Esophagus squamous epithelium (tissue), 5 donors: ENCODE measurements at places on chromosomes 2 and 18. TPM values are rescaled to one million over a fixed set of nuclear protein-coding genes. Genes with fewer than 3 reads are reported as not detected.
A peak's percentile ranks its signal among the peaks of the same experiment; 100 is the strongest.

GRCh38 chr2:182144776-182145165 is 159.1 kb downstream of the PPP1R1C start:
- no peak overlapping the region for H3K4me3 ChIP-seq
- no peak for DNase-seq
- H3K4me1 ChIP-seq: no peaks in the 10 kb centered on the region
- no peaks in the 10 kb centered on the region for H3K27me3 ChIP-seq
- H3K36me3 ChIP-seq: no peaks in the 10 kb centered on the region

- no peak overlapping the region for H3K4me3 ChIP-seq
- H3K4me1 ChIP-seq: no peaks in the 10 kb centered on the region
- H3K36me3 ChIP-seq: no peaks in the 10 kb centered on the region
- H3K27ac ChIP-seq: no peak overlapping the region
Measured at GRCh38 chr2:181440919-181441318, 16.3 kb upstream of the ITGA4 start.

DNA sequence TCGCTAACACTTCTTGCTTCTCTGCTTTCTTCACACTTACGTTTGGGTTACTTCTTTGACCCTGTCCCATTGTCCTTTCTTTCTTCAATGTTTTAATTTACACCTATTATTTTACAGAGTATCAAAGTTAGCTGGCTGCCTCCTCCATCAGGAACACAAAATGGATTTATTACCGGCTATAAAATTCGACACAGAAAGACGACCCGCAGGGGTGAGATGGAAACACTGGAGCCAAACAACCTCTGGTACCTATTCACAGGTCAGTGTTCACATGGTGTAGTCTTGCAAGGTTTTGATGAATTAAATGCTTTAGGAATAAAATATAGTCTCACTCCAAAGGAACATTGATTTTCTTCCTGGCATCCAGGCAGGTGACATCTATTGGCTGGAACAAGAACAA is 919.0 kb downstream of the MBD2 start:
- H3K27ac ChIP-seq: no peak overlapping the region
- no peaks in the 10 kb centered on the region for H3K4me1 ChIP-seq
- no peaks in the 10 kb centered on the region for H3K27me3 ChIP-seq
- DNase-seq: no peak
- no peak overlapping the region for H3K4me3 ChIP-seq

DNA sequence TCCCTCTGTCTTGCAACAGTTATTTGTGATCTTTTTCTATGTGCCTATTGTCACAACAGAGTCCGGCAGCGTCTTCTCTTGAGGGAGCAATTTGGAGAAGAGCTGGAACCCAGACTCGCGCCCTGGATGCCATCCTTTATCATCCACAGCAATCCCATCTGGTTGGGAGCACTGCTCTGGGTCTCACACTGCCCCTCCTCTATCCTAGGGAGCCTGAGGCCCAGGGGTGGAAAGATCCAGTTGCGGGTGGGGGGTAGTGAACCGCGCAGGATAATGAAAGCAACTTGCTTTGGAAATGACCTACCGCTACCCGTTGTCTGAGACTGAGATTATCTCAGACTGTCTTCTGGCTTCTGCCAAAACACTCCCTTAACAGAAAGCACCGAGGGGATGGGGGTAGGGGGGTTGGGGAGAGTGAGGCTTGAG is 713 bp downstream of the WBP1 start:
- peak overlapping the region; percentile 70 for H3K4me3 ChIP-seq
- peaks cover 7% of the 10 kb centered on the region for H3K36me3 ChIP-seq
- peaks cover 36% of the 10 kb centered on the region for H3K4me1 ChIP-seq
- no peaks in the 10 kb centered on the region for H3K27me3 ChIP-seq

DNA sequence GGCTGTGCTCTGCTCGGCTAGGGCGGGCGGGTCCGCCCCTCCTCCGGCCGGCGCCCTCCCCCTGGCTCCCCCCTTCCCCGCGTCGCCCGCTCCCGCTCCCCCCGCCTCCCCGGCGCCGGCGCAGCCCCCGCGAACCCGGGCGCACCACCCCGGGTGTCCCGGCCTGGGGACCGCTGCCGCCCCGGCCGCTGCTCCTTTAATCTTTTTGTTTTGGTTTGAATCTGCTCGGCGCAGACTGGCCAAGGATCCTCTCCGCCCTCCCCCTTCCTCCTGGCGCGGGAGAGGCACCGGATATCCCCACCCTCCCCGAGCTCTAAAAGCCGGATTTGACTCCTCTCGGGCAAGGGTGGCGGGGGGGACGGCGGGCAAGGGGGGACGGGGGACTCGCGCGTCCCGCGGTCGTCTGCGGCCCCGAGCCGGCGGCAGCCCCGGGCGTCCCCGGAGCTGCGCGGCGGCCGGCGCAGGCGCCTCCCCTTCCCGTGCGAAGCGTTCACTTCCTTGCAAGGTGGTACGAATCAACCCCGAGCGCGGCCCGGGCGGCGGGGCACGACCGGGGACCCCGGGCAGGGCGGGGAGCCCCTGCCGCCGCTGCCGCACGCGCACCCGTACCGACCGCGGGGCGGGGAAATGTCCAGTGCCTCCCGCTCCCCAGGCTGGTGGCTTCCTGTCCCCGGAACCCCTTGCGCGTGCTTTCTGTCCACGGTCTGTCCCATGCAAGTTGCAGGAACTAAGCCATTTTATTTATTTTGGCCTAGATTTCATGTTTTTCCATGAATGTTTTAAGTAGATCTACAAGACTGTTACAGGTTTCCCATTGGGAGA is at the start of gene PTGR3:
Gene PTGR3 (minus strand): TSS at position 11 of the 822 bp plus-strand sequence. CDS start 81 bp downstream, outside the sequence.
- peak within 1 kb of the TSS; percentile 88 for H3K4me3 ChIP-seq
- H3K27me3 ChIP-seq: no peaks in the 10 kb centered on the region
- H3K36me3 ChIP-seq: no peaks in the 10 kb centered on the region
- H3K4me1 ChIP-seq: peaks cover 71% of the 10 kb centered on the region
- peak within 1 kb of the TSS; percentile 97 for H3K27ac ChIP-seq

DNA sequence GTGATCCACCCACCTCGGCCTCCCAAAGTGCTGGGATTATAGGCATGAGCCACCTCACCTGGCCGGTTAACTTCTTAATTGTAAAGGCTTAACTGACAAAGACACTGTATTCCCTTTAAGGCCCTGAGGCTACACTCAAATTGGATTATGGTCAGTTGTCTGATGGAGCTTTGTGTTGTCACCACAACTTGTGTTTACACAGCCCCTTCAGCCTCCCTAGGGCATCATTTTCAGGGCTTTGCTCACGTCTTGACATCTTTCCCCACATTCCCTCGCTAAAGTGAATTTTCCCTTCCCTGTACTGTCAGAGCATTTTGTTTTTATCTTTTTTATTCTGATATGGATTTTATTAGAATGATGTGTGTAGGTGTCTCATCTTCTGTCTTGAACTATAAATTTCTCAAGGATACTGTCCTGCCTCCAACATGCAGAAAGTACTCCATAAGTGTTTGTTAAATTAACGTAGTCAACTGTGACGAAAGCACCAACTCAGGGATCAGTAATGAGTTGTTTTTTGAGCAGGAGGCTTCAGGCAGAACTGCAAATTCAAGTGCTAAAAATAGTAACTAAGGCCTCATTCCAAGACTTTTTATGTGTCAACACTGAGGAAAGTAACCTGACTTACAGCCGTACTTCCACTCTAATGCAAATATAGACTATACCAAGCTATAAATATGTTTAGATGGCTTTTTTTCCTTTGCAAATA is 77.1 kb upstream of the NARS1 start:
- no peak overlapping the region for H3K4me3 ChIP-seq
- H3K36me3 ChIP-seq: peaks cover 89% of the 10 kb centered on the region
- no peaks in the 10 kb centered on the region for H3K27me3 ChIP-seq
- no peak overlapping the region for H3K27ac ChIP-seq
- DNase-seq: no peak
- peaks cover 20% of the 10 kb centered on the region for H3K4me1 ChIP-seq

The PCARE gene
- 0.04 TPM for total RNA-seq

DNA sequence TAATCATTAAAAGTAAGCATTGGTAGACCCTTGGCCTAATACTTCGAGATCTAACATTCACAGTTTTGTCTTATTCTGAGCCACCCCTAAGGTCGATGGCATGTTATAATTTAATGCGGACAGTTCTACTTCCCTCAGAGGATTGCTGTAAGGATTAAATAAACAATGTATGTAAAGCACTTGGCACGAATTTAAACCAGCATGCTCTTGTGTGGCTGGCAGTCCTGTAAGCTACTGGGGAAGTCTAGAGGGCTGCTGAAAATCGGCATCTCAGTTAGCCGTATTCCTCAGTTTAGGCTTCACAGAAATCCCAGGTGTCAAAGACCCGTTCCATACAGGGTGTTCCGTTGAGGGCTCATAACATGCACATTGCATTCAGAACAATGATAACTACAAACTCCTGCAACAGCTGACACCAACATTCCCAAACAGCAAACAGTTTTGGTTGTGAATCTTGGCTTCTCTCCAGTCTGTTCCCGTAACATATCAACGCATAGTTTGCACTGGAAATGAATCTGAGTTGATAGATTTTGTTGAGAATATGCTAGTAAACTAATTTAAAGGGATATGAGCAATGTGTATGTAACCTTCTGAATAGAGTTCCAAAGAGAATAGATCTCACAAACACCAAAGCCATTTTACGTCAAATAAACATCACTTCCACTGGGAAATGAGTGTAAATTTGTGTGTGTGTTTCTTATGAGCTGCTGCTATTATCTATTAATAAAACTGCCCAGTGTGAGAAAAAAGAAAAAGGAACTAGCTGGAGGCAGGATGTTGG is 52.2 kb upstream of the ACKR3 start:
- H3K36me3 ChIP-seq: no peaks in the 10 kb centered on the region
- H3K27me3 ChIP-seq: no peaks in the 10 kb centered on the region
- DNase-seq: no peak
- no peak overlapping the region for H3K27ac ChIP-seq
- H3K4me3 ChIP-seq: no peak overlapping the region
- peaks cover 10% of the 10 kb centered on the region for H3K4me1 ChIP-seq

GRCh38 chr2:60746318-60746717 is 9.8 kb upstream of the PAPOLG start:
- DNase-seq: no peak
- no peak overlapping the region for H3K4me3 ChIP-seq
- H3K27ac ChIP-seq: no peak overlapping the region
- H3K36me3 ChIP-seq: no peaks in the 10 kb centered on the region
- H3K27me3 ChIP-seq: no peaks in the 10 kb centered on the region

DNA sequence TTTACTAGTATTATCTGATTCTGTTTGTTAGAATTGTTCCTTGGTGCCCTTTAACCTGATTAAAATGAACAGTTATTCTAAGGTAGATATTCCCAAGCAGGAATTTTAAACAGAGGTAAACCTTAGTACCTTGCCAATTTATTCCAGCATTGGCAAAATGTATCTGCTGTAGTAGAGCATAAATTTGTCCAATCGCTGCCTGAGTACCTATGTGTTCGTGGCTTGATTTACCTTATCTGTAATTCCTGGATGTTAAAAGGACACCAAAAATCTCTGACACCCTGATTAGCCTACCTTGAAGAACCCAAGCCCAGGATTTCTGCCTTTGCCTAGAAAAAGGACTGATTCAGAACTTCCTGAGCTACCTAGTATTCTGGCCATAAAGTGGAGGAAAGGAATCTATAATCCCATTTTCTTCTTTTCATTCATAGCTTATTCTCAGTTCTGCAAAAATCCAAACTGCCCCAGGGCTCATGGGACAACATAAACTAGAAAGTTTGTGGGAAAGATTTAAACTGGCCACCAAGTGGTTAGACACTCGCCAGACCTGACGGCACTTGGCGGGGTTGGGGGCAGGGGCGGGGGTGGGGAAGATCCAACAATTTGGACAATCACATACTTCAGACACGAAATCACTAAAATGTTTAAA is 16.2 kb upstream of the ZCCHC2 start:
- no peaks in the 10 kb centered on the region for H3K27me3 ChIP-seq
- H3K4me3 ChIP-seq: peak overlapping the region; percentile 26
- no peak for DNase-seq
- H3K36me3 ChIP-seq: no peaks in the 10 kb centered on the region
- H3K4me1 ChIP-seq: peaks cover 16% of the 10 kb centered on the region

- peaks cover 29% of the 10 kb centered on the region for H3K4me1 ChIP-seq
- H3K27ac ChIP-seq: peak overlapping the region; percentile 9
- no peaks in the 10 kb centered on the region for H3K36me3 ChIP-seq
- DNase-seq: no peak
- no peaks in the 10 kb centered on the region for H3K27me3 ChIP-seq
- no peak overlapping the region for H3K4me3 ChIP-seq
Measured at GRCh38 chr2:120802867-120803484, 67.3 kb downstream of the GLI2 start.

DNA sequence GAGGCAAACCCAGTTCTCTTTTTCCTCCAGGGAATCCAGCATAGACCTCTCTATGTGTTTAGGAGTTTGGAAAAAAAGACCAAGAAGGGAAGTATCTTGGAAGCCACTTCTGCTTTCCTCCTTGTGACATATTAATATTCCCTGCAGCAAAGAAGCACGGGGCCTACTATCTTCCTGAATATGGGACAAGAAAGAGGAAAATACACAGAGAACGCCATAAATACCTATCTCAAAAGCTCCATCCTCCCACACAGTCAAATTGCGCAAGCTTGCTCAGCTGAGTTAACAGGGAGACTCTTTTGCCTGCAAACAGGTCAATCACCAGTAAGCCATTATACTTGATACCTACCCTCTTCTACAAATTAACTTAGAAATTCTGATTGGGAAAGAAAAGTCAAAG is 16.7 kb upstream of the RAPH1 start:
- no peaks in the 10 kb centered on the region for H3K4me1 ChIP-seq
- DNase-seq: no peak
- no peak overlapping the region for H3K4me3 ChIP-seq
- no peak overlapping the region for H3K27ac ChIP-seq
- H3K36me3 ChIP-seq: no peaks in the 10 kb centered on the region
- no peaks in the 10 kb centered on the region for H3K27me3 ChIP-seq

The ATP6V1B1 gene
- 0.97 TPM for total RNA-seq

DNA sequence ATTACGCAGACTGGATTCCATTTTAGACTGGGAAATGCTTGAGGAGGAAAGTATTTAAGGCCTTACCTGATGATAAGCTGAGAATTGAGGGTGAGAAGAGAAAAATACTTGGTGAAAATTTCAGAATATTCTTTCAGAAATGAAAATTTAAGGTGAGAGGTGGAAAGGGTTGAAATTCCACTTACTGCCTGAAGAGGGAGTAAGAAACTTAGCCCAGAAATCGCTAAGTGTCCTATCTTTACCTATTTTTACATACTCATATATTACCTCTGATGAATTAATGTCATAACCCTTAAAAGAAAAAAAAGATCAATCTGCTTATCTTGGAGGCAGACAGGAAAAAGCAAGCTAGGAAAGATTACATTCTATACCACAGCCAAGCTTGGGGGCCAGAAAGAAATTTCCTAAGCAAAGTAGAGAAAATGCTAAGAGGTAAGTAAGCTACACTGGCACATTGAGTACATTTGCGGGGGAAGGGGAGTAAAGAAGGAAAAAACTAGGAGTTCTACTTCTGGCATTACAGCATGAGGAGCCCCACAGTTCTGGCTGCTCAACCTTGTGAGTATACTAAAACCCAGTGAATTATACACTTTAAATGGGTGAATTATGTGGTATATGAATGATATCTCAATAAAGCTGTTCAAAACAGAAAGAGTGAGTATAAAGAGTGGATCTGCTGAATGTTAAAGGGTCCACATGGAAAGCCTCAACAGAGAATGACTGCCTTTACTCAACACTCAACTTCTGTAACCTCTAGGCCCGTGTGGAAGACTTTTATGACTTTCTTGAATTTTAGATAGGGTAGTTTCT is 33.8 kb downstream of the SMC6 start:
- H3K27ac ChIP-seq: no peak overlapping the region
- no peak overlapping the region for H3K4me3 ChIP-seq
- no peaks in the 10 kb centered on the region for H3K4me1 ChIP-seq
- no peaks in the 10 kb centered on the region for H3K27me3 ChIP-seq
- no peak for DNase-seq
- peaks cover 20% of the 10 kb centered on the region for H3K36me3 ChIP-seq

The SGPP2 gene
- total RNA-seq: 33.6 TPM

- DNase-seq: no peak
- no peak overlapping the region for H3K4me3 ChIP-seq
- H3K4me1 ChIP-seq: no peaks in the 10 kb centered on the region
- no peak overlapping the region for H3K27ac ChIP-seq
Measured at GRCh38 chr2:102886216-102886893, 124.5 kb downstream of the TMEM182 start.
